ENCODE measurements at places on chromosomes 2 and 18.

- no peak for DNase-seq
Measured at GRCh38 chr2:143575340-143575739, 446.1 kb downstream of the ARHGAP15 start.

GRCh38 chr18:26457195-26457594, 91.2 kb downstream of the KCTD1 start:
- no peak for DNase-seq

DNA sequence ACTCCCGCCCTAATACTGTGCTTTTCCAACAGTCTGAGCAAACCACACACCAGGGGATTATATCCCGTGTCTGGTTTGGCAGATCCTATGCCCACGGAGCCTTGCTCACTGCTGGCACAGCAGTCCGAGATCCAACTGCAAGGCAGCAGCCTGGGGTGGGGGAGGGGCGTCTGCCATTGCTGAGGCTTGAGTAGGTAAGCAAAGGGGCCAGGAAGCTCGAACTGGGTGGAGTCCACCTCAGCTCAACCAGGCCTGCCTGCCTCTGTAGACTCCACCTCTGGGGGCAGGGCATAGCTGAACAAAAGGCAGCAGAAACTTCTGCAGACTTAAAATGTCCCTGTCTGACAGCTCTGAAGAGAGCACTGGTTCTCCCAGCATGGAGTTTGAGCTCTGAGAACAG, 44.2 kb downstream of the LNPK start:
- no peak for DNase-seq

DNA sequence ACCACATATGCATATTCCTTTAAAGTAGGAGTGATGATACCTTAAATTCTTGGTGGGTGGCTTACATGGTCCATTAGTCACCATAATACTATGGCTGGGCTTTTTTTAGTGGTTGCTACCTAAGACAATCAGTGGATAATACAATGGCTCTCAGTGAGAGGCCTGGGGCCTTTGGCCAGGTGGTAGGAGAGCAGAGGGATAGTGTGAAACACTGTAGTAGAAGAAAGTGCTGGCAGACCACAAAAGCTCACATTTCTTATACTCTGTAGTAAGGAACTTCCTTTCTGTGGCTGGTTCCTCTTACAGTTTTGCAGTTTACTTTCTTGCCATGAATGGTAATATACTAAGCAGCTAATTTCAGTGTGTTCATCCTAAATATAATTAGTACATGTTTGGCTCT, 583.5 kb downstream of the XIRP2 start:
- DNase-seq = no peak

- DNase-seq = no peak
Measured at GRCh38 chr2:20638646-20639430, 12.1 kb downstream of the HS1BP3 start.

- no peak for DNase-seq
Measured at GRCh38 chr2:118633371-118634018, 214.0 kb downstream of the EN1 start.

DNA sequence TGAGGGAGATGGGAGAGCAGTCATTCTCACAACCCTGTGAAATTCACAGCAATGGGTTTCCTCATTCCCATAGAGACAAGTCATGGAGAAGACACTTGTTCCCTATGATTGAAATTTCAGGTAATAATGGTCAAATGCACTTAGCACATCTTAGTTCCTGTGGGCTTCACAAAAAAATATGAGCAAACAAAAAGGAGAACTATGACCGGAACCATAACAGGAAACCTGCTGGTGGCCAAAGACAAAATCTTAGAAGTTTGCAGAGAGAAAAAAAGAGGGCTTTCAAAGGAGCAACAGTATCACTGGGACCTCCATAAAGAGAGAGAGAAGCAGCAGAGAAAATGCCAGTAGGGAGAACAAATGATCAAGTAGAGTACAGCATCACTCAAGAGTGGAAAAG, 138.9 kb upstream of the APCDD1 start:
- DNase-seq = no peak

DNA sequence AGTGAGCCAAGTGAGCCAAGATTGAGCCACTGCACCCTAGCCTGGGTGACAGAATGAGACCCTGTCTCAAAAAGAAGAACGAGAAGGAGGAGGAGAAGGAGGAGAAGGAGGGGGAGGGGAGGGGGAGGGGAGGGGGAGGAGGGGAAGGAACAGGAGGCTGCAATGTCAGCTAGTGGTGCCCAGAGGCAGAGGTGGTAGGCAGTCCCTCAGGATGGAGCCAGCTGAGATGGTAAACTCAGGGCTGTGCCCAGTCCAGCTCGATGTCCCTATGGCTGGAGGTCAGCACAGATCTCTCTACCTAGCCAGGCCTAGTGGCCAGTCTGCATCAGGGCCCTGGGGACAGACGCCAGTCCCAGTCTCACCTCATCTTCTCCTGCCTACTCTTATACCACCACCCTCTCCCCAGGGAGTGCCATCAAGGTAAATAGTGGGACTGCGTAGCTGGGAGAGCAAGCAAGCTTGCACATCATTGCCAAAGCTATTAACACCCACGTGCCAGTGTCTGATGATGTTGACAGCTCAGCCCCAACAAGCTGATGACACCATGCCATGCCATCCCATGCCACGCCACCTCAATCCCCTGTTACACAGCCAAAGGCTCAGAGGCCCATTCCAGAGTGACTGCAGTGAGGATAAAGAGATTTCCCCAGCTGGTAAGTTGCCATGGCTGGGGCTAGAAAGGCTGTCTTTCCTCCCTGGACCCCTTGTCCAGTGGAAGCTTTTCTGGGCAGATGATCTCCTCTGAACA, 7.6 kb upstream of the PLB1 start:
- no peak for DNase-seq

DNA sequence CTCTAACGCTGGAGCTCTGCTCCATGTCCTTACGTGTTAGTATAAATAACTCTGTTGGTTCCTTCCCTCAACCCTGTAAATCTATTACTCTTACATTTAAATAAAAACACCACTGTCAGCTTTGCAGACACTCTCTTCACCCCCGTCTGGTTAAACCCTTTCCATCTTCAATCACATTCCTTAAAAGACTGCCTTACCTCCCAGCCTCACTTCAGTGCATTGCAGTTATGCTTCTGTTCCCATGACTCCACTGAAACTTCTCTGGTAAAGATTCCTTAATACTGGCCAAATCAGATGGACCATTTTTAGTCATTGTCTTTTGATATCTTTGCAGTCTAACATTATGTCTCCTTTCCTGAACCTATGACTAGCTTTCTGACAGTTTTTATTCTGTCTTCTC, 61.7 kb downstream of the EML4 start:
- no peak for DNase-seq

DNA sequence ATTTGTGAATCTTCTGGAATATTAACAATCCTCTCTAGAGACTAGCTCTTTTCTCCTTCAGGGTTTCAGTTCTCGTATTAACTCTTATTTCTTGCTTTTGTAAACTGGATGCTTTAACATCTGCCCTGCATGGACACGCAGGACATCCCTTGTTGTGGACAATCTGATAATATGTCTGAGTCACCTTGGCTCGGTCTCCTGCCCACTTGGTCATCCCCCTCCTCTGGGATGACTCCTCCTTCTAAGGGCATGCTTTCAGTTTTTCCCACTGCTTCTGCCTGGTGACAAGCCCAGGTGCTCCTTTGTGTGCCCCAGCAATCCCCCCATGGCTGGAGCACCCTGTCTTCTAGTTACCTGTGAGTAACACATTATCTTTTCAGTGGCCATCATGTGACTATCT, 460.5 kb downstream of the DSC3 start:
- no peak for DNase-seq

DNA sequence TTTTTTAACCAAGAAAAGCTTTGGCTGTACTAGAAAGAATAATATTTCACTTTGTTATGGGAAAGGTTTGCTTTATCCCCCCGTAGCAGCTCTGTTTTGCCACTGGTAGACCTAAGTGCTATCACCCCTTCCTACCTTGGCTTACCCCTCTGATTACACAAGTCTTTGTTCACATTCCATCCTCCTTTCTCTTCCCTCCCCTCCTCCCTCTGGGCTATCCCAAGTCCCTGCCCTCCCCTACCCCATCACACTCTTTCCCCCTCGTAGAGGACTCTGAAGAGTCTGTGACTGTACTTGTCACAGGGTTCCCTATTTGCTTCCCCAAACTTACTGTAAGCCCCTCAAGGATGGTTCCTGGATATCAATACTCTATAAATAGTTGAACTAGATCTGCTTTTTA, 152.9 kb upstream of the NOSTRIN start:
- DNase-seq = no peak

- no peak for DNase-seq
Measured at GRCh38 chr2:1674276-1674675, 70.0 kb downstream of the PXDN start.

Measured in activated gamma-delta T cell treated with anti-CD3 and anti-CD28 coated beads, Interleukin-2, amount 50 U/mL, for 16 hours (primary cell).